ENCODE measurements at places on chromosomes 6 and 20.

GRCh38 chr6:49526598-49526997, 23.9 kb upstream of the C6orf141 start:
- DNase-seq: no peak

DNA sequence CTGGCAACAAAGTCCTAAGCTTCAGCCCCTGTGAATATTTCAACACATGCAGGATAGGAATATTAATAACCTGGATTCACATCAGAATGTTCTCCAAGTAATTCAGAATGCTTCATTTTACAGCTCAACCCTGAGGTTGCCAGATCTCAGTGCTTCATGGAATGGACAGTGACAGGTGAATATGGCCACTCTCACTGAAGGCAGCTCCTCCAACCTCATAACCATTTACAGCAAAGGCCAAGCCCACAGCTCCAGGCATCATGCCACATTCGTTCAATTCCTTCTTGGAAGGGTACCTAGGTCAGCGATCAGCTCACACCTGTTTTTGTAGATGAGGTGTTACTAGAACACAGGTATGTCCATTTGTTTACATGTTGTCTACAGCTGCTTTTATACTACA, 17.1 kb downstream of the CLIC5 start:
- DNase-seq: no peak

DNA sequence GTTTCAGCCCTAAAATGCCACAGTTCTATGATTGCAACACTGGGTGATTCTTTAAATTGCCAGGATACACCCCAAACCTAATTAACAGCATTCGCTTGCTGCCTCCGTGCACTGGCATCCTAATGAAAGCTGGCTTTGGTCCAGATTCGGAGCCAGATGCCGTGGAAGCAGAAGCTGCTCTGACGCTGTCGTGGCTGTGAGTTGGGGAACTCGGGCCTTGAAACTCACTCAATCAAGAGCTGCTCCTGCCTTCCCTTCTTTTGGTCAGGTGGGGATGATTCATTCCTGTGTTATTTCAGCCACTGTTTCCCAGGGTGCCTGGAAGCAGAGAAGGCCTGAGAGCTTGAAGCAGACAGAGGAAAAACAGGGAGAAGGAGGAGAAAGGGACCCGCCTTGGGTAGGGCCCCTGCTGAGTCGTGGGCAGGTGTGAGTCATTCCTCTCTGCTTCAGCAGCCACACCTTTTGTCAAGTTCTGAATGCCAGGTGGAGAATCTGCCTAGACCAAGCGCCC, 36.2 kb upstream of the DSP start:
- no peak for DNase-seq

GRCh38 chr6:2900221-2900807, 2.8 kb downstream of the SERPINB9 start:
- DNase-seq: no peak

GRCh38 chr6:108738684-108739416, 109.4 kb upstream of the ARMC2 start:
- no peak for DNase-seq

- no peak for DNase-seq
These were observed 117.5 kb upstream of the C6orf118 start for GRCh38 chr6:165426892-165427291.

DNA sequence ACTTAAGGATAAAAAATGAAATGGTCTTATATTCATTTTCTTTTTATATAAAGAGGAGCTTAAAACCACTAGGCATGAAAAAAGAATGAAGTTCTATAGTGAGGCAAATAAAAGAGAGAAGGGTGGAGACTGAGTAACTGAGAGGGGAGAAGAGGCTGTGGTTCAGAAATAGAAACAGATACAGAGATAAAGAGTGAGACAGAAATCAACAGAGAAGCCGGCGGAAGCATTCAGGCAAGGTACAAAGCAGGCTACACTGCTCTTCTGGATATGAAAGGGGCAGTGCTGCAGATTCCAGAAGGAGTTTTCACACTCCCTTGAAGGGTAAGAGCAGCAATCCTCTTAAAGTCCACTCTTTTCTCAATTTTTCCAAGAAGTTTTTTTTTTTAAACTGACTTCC, 29.9 kb downstream of the NFATC2 start:
- peak; percentile 57 for DNase-seq

- DNase-seq: no peak
These were observed 120.2 kb downstream of the QRSL1 start for GRCh38 chr6:106749609-106750008.

DNA sequence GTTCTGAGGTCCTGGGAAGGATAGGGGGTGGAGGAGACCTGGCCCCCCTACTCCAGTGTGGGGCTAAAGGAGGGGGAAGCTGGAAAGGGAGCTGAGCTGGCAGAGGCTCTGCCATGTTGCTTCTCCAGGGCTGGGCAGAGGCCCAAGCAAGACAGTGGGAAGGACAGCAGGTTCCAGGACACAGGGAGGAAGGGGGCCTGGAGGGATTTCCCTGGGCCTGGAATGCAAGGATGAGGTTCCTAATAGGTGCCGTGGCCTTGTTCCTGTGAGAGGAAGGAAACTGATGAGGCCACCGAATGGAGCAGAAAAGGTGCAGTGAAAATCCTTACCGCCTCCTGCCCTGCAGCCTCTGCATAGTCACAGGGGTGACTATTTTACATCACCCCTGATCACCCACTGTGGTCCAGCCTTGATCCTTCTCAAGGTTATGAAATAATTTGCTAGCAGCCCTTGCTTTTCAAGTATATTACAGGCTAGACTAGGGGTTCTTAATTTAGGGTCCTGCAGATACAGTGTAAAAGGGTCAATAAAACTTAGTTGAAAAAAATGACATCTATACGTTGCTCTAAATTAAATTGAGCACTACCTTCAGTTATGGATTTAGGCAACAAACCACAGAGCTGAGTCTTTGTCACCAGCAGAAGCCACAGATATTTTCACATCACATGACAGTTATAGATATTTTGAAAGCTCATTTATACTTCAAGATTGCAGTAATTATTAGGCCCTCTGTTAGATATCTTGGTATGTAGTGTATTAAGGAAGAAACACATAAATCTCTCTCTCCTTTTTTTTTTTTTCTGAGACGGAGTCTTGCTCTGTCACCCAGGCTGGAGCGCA, 45.7 kb upstream of the RNF24 start:
- DNase-seq: no peak

DNA sequence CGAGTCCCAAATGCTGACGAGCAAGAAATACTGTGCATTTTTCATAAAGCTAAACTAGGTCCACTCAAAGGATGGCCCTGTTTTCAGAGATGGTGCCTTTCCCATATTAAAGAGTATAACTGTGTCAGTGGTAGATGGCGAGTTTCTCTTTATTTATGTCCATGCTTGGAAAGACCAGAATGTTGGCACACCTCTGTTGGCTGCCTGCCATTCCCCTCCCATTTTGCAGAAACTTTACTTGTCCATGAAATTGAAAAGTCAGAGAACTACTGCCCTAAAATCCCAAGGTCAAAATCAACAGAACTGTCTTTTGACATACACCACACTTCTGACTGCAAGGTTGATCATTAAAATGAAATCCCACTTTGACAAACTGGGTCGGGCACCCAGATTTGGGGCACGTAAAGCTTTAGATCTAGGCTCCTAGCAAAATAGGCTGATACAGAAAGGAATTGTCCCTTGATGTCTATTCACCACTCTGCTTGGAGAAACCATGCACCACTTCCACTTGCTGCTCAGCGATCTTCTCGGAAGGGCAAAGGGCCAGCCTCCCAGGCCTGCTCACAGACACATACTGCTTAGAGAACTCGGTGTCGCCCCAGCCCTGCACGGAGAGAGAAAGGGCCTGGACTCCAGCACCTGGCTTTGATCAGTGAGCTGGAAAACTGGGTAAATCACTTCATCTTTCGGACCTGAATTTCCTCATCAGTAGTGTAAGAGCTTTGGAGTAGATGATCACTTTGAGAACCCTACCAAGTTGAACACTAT, 130.0 kb downstream of the AGPAT4 start:
- DNase-seq: no peak

GRCh38 chr6:6560909-6561308, 27.6 kb upstream of the LY86 start:
- no peak for DNase-seq

- DNase-seq: no peak
These were observed 19.5 kb downstream of the CDH4 start for GRCh38 chr20:61271312-61272231.

GRCh38 chr20:1489325-1489724, 1.9 kb downstream of the SIRPB2 start:
- DNase-seq: no peak

DNA sequence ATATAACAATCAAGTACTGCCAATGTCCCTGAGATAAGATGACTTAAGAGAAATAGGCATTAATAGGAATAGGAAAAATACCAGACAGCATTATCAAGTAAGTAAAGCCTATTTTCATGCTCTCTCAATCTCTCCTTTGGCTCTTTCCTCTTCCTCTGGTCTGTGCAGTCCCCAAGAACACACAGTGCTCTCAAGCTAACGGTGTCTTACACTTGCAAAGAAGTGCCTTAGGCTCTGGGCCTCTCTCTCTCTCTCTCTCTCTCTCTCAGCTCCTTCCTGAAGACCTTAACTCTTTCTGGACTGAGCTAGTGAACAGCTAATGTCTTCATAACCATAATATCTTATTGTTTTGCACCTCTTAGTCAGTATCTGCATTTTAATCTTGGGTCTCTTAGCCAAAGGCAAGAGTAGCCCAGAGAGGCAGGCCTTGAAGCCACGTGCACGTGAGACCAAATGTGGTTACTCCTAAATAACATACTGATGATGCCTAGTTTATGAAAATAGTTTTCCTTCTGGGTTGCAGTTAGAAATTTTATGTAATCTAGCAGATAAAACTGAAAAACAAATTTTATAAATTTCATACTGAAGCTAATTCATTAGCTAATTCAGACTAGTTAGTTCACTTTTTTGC, 70.8 kb downstream of the TPD52L1 start:
- DNase-seq: no peak

- peak; percentile 49 for DNase-seq
These were observed 175.6 kb upstream of the PDE7B start for GRCh38 chr6:135675862-135676261.

Data from CD4-positive, alpha-beta T cell treated with Interleukin-4 for 4 hours (primary cell).